Ecto neural progenitor cell (in vitro differentiated cells): ENCODE measurements at places on chromosomes 5 and 9.

- no peak for DNase-seq
These were observed 276.2 kb upstream of the SLC24A2 start for GRCh38 chr9:20065046-20065445.

DNA sequence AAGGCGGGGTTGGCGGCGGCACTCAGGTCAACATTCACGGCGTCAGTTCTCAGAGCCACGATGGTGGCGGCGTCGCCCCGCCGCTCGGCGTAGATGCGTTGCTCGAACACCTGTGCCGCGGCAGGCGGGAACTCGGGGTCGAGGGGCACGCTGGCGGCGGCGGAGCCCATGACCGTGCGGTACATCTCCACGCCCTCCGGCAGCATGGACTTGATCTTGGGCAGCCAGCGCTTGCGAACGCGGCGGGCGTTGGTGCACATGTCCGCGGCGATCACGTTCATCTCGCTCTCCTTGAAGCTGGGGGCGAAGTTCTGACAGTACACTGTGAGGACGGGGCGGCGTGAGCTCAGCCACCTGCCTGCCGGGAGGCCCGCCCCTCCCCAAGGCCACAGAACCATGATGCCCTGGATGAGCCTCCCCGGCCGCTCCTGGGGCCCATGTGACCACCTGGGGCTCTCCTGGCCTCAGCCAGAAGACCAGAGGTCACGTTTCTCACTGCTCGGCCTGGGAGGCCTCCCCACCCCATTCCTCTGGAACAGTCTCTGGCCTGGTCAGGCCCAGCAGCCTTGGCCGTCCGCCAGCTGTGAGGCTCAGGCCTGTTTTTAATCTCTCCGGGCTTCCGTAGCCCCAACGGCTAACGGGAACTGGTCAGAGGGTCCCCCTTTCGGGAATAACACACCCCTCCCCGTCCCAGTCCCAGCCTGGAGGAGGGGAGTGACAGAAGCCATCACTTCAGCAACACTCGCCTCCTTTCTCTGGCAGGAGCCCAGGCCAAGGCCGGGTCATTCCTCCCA, 50.7 kb upstream of the UBAC1 start:
- no peak for DNase-seq

DNA sequence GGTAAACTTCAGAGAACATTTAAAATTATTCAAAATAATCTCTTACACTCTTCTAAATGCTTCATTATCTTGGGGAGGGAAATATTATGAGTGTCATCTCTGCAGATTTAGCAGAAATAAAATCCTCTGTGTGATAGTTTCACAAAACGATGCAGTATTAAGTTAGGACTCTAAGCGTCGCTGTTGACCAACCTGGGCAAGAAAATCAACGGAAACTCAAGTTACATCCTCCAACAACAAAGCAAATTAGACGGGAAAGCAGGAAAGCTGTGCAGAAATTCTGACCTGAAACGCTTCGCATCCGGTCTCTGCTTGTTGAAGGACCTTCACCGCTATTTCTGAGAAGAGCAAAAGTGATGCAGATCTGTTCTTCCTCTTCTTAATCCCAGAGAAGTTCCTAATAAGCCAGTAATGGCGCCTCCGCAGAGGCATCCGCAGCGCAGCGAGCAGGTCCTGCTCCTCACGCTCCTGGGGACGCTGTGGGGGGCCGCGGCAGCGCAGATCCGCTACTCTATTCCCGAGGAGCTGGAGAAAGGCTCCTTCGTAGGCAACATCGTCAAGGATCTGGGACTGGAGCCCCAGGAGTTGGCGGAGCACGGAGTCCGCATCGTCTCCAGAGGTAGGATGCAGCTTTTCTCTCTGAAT, at the start of gene PCDHGA6:
Gene PCDHGA6 (plus strand): TSS at position 219 of the 645 bp plus-strand sequence. CDS start 193 bp downstream, at position 412.
- no peak for DNase-seq

GRCh38 chr9:36543916-36544315, 28.8 kb upstream of the MELK start:
- DNase-seq = no peak

GRCh38 chr9:34995670-34996060, 6.1 kb downstream of the DNAJB5 start:
- DNase-seq = no peak

- DNase-seq = no peak
These were observed 3.0 kb downstream of the DNAH5 start for GRCh38 chr5:13941468-13941867.

DNA sequence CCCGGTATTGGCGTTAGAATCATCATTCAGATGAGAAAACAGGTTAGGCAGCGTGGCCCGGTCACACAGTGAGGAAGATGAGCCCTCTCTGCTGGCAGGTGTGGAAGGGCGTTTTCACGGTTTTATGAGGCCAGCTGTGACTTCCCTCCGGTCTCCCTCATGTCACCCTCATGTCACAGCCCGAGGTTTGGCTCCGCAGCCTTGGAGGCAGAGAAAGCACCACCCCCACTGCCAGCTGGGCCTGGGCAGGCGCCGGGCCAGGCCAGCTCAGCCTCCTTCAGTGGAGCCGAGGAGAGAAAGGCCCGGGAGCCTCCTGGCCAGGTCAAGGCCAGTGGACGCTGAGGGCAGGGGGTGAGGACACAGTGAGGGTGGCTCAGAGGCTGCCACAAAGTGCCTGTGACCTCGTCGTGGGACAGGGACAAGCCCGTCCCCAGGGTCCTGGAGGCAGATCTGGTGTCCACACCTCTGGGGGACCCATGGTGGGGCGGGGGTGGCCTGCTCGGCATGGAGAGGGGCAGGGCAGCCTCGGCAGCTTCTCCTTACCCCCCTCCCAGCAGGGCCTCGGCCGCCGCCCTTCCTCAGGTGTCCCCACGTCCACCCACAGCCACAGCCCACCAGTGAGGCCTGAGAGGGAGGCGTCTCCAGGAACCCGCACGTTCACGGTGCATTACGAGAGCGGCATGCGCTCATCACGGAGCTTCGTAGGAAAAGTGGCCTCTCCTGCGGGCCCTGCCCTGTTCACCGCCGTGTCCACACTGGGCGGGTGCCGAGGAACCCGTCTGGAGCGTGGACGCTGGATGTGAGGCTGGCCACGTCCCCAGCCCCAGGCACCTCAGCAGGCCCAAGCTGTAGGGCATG, 32.2 kb downstream of the EXD3 start:
- no peak for DNase-seq

DNA sequence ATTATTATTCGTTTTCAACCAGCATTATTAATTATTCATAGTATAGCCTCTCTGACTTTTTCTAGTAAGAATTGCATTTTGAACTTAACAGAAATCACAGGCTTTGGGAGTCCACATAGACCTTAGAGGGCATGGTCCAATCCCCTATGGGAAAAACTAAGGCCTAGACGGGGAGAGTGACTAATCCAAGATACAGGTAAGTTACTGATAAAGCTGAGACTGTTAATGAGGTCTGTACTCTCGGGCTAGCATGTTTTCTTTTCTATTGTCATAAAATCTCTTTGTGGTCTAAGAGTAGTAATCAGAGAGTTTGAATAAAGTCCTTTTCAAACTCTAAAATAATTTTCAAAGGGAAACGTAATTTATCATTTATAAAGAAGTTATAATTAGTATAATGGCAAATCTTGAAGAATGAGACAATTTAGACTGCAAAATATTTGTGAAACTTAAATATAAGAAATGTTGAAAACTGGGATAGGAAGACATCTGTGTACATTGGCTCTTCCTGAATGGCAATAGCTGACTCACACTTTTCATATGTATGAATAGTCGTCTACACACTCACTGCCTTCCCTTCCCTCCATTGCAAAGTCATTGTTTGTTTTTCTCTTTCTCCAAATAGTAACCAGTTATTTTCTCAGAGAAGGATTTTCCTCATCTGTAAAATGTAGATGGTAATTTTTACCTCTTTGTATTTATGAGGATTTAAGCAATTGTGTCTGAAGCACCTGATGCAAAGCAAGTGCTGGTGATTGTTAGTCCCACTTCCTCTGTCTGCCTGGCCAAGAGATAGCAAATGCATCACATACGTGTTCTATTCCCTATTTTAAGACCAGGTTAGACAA, 207.9 kb upstream of the CD180 start:
- DNase-seq = no peak

GRCh38 chr9:70091572-70091971, 47.9 kb downstream of the MAMDC2 start:
- DNase-seq = no peak

GRCh38 chr9:89601306-89601705, 3.5 kb upstream of the GADD45G start:
- no peak for DNase-seq

GRCh38 chr5:171750311-171750788, 35.3 kb upstream of the SMIM23 start:
- DNase-seq = no peak

GRCh38 chr5:79666758-79667157, 22.9 kb upstream of the CMYA5 start:
- DNase-seq = no peak

- no peak for DNase-seq
These were observed 71.5 kb upstream of the MTAP start for GRCh38 chr9:21730899-21731298.

DNA sequence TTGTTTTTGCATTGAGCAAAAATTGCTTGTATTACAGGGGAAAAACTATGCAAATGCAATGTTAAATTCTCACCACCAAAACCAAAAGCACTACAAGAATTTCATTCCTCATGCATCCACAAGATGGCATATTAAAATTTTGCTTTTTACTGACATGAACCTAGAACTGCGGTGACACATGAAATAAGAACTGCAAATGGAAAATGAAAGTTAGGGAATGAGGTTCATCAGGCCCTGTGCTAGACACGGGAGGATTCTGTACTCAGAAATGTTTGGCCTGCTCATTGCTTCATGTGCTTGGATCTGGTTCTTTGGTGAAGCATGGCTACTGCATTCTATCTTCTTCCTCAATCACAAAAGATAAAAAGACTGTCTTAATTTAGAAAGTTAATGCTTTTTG, 9.1 kb upstream of the RFK start:
- DNase-seq = no peak

- DNase-seq = no peak
These were observed 232.6 kb downstream of the PRDM9 start for GRCh38 chr5:23740029-23740428.

DNA sequence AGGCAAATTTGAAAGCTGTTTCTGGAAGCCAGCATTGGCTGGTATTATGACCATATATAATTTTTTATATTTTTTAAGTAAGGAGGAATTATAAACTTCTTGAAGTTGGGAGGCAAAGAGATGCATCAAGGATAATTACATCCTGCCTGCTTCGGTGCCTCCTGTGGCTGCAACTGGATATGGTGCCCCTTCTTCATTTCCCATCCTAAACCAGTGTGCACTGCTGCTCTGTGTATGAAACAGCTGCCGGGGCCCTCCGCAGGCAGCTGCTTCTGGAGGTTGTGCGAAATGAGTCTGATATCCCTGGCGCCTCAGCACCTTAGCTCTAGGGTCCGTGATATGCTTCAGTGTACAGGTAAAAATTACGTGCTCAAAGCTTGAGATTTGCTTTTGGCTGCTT, 304.2 kb downstream of the ENC1 start:
- peak; percentile 50 for DNase-seq

- DNase-seq = no peak
These were observed 183.2 kb downstream of the FRMD3 start for GRCh38 chr9:83355024-83355444.

- DNase-seq = no peak
These were observed 741.5 kb upstream of the RGMB start for GRCh38 chr5:98031926-98032325.

DNA sequence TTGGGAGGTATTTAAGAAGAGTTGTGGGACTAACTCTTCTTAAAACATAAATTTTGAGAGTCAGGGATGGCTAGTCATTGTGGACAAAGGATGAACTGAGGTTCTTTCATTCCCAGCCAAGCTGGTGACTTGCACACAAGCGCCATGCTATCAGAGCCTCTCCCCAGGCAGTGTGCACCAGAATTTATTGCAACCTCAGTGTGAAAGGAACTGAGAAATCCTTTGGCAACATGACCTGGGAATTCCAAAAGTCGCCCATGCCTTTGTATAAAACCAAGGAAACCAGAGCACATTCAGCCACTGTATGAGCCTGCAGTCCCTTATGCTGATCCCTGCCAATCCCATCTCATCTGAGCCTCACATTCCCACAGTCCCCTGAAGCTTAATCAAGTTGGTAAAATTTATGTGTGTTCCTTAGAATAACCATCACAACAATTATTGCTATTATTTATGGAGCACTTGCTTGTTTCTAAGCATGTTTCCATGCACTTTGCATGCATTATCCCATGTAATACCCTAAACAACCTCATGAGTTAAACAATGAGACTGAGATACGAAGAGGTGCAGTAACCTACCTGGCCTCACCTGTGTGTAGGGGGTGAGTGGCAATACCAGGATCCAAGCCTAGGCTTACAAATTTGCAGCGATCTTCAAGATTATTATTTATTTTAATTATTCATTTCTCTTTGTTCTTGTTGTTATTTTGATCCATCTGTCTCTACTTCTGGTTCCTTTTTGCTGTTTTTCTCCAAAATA, 116.4 kb downstream of the NTRK2 start:
- no peak for DNase-seq
